ENCODE measurements at places on chromosomes 4 and X.

DNA sequence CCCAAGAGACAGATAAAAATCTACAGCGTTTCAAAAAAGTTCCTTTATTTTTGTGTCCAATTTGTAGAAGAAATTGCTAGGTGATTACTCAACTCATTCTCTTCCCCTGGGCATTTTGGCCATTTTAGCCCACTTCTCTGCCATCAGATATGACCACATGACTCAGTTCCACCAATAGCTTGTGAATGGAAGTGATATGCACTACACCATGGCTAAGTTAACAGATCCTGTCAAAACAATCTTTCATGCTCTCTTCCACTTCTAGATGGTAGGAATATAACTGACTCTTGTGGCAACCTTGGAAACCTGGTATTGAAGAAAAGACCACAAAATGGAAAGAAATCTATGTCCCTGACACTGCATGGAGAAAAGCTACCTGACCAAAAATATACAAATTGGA is 26.2 kb upstream of the FREM3 start:
- DNase-seq: no peak

DNA sequence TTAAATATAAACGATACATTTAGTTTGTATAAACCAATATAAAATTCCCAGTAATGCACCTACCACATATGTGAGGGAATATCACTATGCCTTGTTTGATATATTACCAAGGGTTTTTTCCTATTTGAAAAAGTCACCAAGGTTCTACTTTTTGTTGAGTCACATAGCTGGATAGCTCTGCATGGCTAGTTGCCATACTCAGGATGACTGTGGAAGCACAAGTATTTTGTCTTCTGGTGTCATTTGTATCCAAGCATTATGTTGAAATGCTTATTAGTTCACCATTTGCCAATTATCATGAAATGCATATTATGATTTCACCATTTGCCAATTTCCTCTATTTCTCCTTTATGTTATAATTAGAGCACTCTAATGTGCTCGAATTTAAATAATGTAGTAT is 162.7 kb upstream of the TTC29 start:
- no peak for DNase-seq

DNA sequence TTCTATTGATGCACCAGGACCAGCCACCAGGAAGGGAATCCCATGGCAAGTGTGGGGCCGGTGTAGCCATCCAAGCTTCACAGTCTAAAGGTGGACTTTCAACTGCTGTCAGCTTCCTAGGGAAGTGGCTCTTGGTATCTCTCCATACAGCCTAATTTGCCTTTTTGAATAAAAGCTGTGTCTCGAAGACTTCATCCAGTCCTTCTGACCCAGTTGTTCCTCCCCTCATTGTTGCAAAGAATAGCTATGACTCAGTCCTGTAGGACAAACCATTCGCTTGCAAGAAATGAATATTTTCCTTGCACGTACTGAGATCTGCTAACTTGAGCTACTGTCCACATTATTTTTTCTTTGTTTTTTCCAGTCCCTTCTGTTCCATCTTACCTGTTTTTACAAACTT is 145.1 kb upstream of the CTSO start:
- DNase-seq: no peak

DNA sequence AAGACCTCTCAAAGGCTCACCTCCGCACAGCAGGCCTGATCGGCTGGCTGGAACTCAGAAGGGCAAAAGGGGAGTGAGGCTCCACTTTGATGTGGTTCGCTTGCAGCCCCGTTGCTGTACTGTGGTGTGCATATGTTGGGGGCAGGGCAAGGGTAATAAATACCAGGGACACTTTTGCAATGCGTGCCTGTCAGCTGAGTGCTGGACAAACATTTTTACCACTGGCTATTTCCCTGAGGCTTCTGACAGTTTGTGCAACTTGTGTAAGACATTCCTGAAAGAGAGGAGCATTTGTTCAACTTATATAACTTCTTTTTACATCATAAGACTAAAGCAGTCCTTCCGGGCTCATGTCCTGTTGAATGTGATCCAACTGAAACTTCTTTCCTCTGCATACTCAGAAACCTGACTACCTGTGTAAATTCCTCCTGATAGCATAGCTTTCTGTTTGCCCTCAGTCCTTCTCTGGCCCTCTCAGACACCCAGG is 82.3 kb downstream of the SPRY1 start:
- no peak for DNase-seq

- DNase-seq: no peak
These were observed 40.7 kb downstream of the ANXA3 start for GRCh38 chr4:78592088-78592783.

GRCh38 chr4:151865744-151866591 is 105.2 kb upstream of the GATB start:
- DNase-seq: no peak

- no peak for DNase-seq
These were observed 85.7 kb upstream of the ITM2A start for GRCh38 chrX:79452881-79453280.

Measured in activated T-helper 2 cell treated with anti-CD3 and anti-CD28 coated beads, Interferon-gamma antibody, Interleukin-2, Interleukin-4, amounts not matched to agents 10 μg/mL and 5 μg/mL and 100 μg/mL, durations not matched to agents 14 hours and 24 hours and 36 hours (primary cell).